Effector memory CD4-positive, alpha-beta T cell (primary cell): ENCODE measurements at places on chromosomes 2 and 18.

DNA sequence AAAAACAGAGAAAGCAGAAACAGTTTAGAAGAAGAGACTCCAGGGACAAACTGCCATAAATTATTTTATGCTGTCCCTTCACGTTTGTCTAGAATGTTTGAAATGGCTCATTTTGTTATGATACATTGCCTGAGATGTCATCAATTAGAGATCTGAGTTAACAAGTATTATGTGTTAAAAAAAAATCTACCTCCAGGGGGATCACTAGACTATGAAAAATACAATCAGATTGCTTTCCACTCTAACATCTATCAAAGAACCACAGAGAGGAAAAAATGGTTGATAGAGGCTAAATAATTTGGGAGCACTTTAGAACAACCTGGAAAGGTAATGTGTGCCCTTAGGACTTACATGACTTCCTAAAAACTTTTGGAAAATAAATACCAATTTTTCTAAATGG, 103.8 kb upstream of the CCDC150 start:
- H3K36me3 ChIP-seq = no peaks in the 10 kb centered on the region
- no peaks in the 10 kb centered on the region for H3K4me1 ChIP-seq
- H3K27me3 ChIP-seq = no peaks in the 10 kb centered on the region
- no peak overlapping the region for H3K27ac ChIP-seq
- no peak overlapping the region for H3K4me3 ChIP-seq

DNA sequence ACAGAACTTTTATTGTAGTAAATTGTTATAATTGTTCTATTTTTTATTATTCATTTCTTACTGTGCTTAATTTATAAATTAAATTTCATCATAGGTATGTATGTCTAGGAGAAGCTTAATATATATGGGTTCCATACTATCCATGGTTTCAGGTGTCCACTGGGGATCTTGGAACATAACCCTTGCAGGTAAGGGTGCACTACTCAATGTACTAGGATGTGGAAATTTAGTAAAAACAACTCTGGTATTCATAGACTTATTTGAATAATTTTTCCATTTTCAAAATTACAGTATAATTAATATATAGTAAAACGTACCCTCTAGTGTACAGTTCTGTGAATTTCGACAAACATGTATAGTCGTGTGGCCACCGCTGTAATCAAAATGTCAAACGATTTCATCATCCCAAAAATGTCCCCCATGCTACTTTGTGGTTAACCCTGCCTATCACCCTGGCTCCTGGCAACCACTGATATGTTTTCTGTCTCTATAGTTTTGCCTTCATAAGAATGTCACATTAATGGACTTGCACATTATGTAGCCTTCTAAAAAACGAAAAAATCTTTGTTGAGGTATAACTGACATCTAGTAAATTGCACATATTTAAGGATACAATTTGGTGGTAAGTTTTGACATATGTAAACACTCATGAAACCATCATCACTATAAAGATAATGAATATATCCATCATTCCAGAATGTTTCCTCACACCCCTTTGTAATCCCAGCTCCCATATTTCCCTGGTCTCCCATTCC, 45.7 kb downstream of the ARL5A start:
- no peak overlapping the region for H3K4me3 ChIP-seq
- no peak for DNase-seq
- no peaks in the 10 kb centered on the region for H3K27me3 ChIP-seq
- H3K4me1 ChIP-seq = no peaks in the 10 kb centered on the region
- no peak overlapping the region for H3K27ac ChIP-seq

DNA sequence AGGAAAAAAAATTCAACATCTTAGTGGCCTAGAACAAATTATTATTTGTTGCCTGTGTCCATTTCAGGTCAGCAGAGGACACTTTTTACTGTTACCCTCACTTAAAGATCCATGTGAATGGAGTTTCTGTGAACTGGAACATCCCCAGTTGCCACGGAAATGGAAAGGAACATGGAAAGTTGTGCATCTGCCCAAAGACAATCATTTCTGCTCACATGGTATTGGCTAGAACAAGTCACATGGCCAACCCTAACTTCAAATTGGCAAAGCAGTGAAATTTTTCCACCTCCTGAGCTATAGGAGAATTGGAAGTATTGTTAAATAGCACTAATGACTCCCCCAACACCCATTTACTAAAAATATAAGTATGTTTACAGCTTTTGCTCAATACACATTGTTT, 71.2 kb upstream of the CCBE1 start:
- no peaks in the 10 kb centered on the region for H3K36me3 ChIP-seq
- no peak for DNase-seq
- H3K4me1 ChIP-seq = no peaks in the 10 kb centered on the region
- H3K27me3 ChIP-seq = no peaks in the 10 kb centered on the region

GRCh38 chr18:48409591-48410094, 460 bp upstream of the ZBTB7C start:
- no peak for DNase-seq
- peak overlapping the region; percentile 73 for H3K4me3 ChIP-seq
- peaks cover 29% of the 10 kb centered on the region for H3K27me3 ChIP-seq
- H3K27ac ChIP-seq = peak overlapping the region; percentile 18

DNA sequence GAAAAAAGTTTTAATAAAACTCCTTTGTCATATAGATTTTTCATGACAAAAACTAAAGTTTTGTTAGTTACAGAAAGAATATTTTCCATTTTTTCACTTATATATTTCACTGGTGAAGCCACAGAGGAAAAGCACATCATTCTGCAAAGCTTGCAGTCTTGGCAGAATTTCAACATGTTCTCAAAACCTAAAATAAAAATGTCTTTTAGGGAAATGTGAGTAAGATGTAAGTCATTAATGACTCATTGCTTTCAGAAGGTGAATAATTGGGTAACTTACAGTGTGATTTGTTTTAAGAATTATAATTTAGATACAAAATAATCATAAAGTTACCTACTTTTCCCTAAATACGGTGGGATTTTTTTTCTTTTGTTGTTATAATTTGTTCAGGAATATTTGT, 43.4 kb upstream of the TNFRSF11A start:
- no peaks in the 10 kb centered on the region for H3K27me3 ChIP-seq
- no peak for DNase-seq
- no peaks in the 10 kb centered on the region for H3K4me1 ChIP-seq
- peaks cover 22% of the 10 kb centered on the region for H3K36me3 ChIP-seq

DNA sequence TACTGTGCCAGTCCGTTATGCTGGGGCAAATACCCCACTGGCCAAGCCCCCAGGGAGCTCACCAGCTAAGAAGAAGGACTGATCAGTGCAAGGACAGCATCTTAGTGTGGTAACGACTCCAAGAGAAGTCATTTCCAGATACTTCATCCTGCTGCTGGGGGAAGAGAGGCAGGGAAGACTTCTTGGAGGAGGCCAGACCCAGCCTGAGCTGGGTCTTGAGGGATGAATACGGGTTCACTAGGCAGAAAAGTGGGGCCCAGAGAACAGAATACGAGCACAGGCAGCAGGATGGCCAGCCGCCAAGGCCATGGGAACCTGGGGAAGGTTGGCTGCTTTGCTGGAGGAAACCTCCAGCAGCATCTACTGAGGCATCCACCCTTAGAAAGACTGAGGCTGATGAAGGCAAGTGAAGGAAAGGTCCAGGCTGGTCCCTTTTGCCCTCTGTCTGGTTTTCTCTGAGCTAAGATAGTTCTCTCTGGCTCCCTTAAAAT, 84.1 kb downstream of the GLI2 start:
- no peaks in the 10 kb centered on the region for H3K36me3 ChIP-seq
- H3K27ac ChIP-seq = no peak overlapping the region
- H3K4me1 ChIP-seq = no peaks in the 10 kb centered on the region
- H3K4me3 ChIP-seq = no peak overlapping the region
- no peak for DNase-seq

GRCh38 chr2:100642425-100642824, 79.6 kb downstream of the PDCL3 start:
- no peaks in the 10 kb centered on the region for H3K27me3 ChIP-seq
- no peaks in the 10 kb centered on the region for H3K36me3 ChIP-seq
- peaks cover 26% of the 10 kb centered on the region for H3K4me1 ChIP-seq
- H3K4me3 ChIP-seq = no peak overlapping the region
- no peak overlapping the region for H3K27ac ChIP-seq

GRCh38 chr2:13524492-13524891, 807.8 kb downstream of the TRIB2 start:
- no peak overlapping the region for H3K27ac ChIP-seq
- H3K4me1 ChIP-seq = no peaks in the 10 kb centered on the region
- no peak for DNase-seq
- H3K4me3 ChIP-seq = no peak overlapping the region
- no peaks in the 10 kb centered on the region for H3K27me3 ChIP-seq
- H3K36me3 ChIP-seq = no peaks in the 10 kb centered on the region

DNA sequence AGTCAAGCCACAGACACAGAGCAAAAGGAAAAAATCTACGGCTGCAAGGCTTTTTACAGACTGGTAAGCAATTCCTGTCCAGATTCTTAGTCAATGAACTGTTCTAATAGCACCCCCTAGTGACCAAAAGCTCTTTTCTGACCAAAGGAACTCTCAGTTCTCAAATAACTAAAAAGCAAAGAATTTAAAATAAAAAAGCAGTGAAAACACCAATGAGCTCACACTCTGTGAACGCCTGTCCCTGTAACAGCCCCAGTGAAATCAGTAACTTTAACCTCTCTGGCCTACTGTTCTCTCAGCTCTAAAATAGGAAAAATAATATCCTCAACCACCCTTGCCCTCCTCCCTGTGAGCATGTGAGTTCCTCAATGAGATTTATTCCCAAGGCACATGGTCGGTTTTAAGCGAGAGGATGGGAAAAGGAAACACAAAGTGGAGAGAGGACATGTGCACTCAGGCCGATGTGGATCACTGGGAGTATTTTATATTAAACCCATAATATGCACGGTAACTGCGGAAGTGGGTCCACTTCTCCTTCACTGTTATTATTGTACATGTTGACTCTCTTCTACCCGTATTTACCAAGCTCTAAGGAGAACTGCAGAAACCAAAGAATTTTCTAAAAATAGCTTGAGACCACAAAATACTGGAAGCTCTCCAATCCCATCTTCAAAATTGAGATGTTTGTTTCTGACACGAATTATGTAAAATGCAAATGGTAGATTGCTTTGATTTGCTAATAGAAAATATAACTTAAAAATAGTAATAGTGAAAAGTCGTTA, 128.5 kb downstream of the STK39 start:
- no peak for DNase-seq
- H3K36me3 ChIP-seq = peaks cover 10% of the 10 kb centered on the region
- no peak overlapping the region for H3K4me3 ChIP-seq
- H3K4me1 ChIP-seq = peaks cover 3% of the 10 kb centered on the region

DNA sequence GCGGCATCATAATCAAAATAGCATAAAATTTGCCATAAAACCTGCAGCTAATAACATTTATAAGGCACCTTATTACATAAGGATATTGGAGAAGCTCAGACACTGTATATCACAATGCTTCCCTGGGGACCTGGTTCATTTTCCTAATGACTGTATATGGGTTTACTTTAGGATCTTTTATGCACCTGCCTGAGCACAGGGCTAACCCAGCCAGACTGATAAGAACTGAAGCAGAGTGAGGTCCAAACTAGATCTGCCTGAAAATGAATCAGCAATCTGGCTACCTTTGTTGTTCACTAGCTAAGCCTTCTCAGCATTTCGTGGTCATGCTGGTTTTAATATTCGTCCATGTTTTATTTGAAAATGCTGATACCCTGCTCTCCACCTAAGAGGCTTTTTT, 1922.3 kb upstream of the CELF4 start:
- DNase-seq = no peak
- H3K4me3 ChIP-seq = no peak overlapping the region
- H3K27me3 ChIP-seq = no peaks in the 10 kb centered on the region
- no peak overlapping the region for H3K27ac ChIP-seq
- no peaks in the 10 kb centered on the region for H3K36me3 ChIP-seq

DNA sequence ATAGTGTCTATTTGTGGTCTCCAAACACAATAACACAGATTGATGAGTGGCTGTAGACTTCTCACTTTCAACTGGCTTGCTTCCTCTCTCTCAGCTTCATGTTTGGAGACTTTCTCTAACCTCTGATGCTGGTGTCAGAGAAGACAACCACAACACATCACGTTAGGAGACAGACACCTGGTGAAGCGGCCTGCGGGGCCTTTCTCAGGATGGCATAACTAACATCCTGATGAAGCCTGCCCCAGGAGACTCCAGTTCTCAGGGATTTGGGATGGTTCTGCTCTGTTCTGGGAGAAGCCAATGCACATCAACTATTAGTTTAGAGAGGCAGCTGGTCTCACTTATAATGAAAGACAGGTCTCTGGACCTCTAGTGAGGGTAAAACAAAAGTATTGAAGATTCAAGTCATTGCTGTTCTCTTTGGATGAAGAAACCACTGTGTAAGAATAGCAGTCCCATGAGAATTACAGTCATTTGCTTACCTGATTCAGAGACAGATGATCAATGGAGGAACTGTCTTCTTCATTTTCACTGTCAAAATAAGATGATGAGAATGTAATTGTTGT, 2.0 kb downstream of the IL1A start:
- no peaks in the 10 kb centered on the region for H3K4me1 ChIP-seq
- DNase-seq = no peak
- no peaks in the 10 kb centered on the region for H3K36me3 ChIP-seq
- H3K27ac ChIP-seq = no peak overlapping the region
- H3K27me3 ChIP-seq = no peaks in the 10 kb centered on the region

DNA sequence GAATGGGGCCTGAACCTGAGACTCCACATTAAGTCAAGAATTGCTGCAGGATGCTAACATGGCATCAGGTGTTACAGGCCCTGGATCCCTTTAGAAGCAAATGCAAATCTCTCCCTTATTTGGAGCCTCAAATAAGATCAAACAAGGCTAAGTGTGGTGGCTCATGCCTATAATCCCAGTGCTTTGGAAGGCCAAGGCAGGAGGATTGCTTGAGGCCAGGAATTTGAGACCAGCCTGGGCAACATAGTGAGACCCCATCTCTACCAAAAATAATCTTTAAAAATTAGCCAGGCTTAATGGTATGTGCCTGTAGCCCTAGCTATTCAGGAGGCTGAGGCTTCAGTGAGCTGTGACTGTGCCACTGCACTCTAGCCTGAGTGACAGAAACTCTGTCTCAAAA, 89.4 kb downstream of the DYM start:
- no peaks in the 10 kb centered on the region for H3K27me3 ChIP-seq
- no peak for DNase-seq
- H3K36me3 ChIP-seq = no peaks in the 10 kb centered on the region

DNA sequence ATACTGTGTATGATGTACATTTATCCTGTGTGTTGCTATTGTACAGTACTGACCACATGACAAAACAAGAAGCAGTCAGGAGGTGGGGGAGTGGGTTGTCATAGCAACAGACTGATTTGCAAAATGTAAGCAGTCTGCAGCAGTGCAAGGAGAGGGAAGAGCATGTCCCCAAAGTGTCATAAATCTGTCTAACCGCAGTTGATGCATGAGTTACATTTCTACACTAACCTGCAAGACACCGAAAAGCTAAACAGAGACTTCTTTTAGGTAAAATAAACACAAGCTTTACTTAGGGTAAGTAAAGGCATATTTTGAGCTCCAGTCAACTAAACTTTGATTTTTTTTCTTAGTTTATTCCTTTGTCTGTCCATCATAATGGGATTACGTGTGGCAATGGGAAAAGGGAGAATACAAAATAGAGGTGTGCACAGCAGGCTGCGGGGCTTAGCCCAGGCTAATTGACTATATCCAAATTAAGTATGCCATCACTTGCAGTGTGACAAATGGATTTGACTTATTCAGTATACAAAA, 134.5 kb downstream of the MEIS1 start:
- no peaks in the 10 kb centered on the region for H3K4me1 ChIP-seq
- no peaks in the 10 kb centered on the region for H3K36me3 ChIP-seq
- H3K27ac ChIP-seq = no peak overlapping the region
- no peak overlapping the region for H3K4me3 ChIP-seq
